ENCODE measurements at places on chromosomes 13 and 19. TPM values are rescaled to one million over a fixed set of nuclear protein-coding genes. Genes with fewer than 3 reads are reported as not detected.

Gene ZNF66
- total RNA-seq: 4.1 TPM

Gene KCNN1
- total RNA-seq: not detected

Gene LPAR6
- 4.8 TPM for total RNA-seq

Gene CGB1
- total RNA-seq: not detected

Gene APOC4
- total RNA-seq: not detected

Gene C19orf81
- total RNA-seq: not detected

Gene TMPRSS9
- total RNA-seq: not detected

Gene ZNF548
- total RNA-seq: 16.9 TPM

Gene RAB3A
- not detected for total RNA-seq

Gene IL12RB1
- not detected for total RNA-seq

Gene GAPDHS
- total RNA-seq: not detected

Gene NTF4
- 8.0 TPM for total RNA-seq

Gene COL4A1
- total RNA-seq: 11.3 TPM

Gene FUT2
- 6.0 TPM for total RNA-seq

Gene ZNF112
- 3.4 TPM for total RNA-seq

Gene SYNGR4
- not detected for total RNA-seq

Gene ZNF524
- total RNA-seq: 13.0 TPM

Gene FNDC3A
- 33.0 TPM for total RNA-seq

All from tracheal epithelial cell (primary cell).